ENCODE measurements at places on chromosomes 6 and 20. TPM values are rescaled to one million over a fixed set of nuclear protein-coding genes. Genes with fewer than 3 reads are reported as not detected.

DNA sequence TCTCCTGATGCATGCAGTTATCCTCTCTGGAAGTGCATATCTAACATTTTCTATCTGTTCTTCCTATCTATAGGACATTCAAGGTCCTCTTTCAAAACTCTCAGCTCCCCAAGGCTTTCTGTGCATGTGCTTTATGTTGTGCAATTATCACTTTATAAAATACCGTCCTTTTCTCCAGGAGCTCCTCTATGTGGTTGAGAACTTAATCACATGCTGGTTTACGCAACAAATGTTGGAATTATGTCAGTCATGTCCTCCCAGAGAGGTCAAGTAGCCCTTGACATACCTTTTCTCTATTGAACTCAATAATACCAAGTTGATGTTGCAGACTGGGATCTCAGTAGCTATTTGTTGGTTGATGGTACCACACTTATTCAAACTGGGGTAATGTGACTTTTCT lies 388.4 kb downstream of the BTBD3 start:
- DNase-seq: no peak

The LY86 gene
- total RNA-seq: 2.6 TPM

The PLN gene
- total RNA-seq: 0.45 TPM

GRCh38 chr6:55678330-55679224 lies 99.6 kb upstream of the HMGCLL1 start:
- no peak for DNase-seq
